ENCODE measurements at places on chromosomes 13 and 19.

- DNase-seq = no peak
Measured at GRCh38 chr13:75326173-75327134, 155.5 kb downstream of the TBC1D4 start.

GRCh38 chr19:12687496-12688196 lies at the start of gene GNG14:
GNG14 (plus strand) TSS chr19:12687998; CDS start chr19:12688049, 51 bp downstream.
- DNase-seq = no peak

DNA sequence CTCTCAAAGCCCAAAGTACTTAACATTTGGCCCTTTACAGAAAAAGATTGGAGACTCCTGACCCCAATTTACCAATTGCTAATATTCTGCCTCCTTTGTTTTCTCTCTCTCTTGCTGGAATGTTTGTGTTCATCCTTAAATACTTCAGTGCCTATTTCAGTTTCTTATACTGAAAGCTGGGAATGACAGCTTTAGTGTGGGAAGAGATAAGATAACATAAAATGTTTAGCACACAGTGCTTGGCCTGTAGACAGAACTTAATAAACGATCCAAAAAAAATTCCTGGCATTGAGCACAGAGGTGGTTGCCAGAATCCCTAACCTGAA lies 3.0 kb upstream of the PLEKHF1 start:
- DNase-seq = no peak

- no peak for DNase-seq
Measured at GRCh38 chr13:112215871-112216270, 148.9 kb downstream of the SOX1 start.

- DNase-seq = peak; percentile 6
Measured at GRCh38 chr19:5369962-5370367, 29.4 kb upstream of the PTPRS start.

- DNase-seq = no peak
Measured at GRCh38 chr19:43505941-43506340, 1.4 kb upstream of the PHLDB3 start.

DNA sequence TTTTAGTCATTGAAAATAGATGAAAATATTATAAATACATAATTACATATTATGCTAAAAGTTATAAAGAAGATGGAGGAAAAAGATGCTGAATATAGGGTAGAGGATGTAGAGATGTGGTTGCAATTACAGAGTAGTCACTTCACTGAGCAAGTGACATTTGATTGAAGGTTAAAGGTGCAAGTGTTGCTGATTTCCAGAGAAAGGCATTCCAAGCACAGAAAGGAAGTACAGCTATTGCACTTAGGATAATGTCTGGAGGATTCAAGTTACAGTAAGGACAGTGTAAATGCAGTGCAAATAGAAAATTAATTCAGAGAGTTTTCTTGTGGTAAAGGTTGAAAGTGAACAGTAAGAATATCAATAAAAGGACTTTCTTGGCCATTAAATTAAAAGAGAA lies 1721.8 kb downstream of the PCDH9 start:
- no peak for DNase-seq

DNA sequence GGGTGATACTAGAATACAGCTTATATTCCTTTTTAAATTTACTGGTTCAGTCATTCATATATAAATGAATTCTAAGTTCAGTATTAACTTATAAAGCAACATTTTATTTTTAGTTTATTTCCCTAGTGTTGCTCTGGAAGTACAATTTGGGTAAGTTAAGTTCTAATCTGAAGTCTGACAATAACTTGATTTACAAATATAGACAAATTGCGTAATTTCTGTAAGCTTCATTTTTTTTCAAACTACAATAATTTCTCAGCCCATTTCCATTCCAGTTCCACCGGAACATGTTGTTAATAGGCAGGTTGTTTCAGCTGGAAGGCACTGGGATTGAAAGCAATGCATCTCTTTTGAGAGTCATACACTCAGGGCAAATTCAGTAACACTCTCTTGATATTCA lies 2000.7 kb downstream of the OLFM4 start:
- no peak for DNase-seq

GRCh38 chr13:111123649-111124048 lies 8.5 kb downstream of the ARHGEF7 start:
- no peak for DNase-seq

- no peak for DNase-seq
Measured at GRCh38 chr19:31318790-31319425, 30.3 kb downstream of the TSHZ3 start.

- DNase-seq = no peak
Measured at GRCh38 chr13:52975161-52975560, 53.5 kb upstream of the OLFM4 start.

GRCh38 chr19:19240476-19240875 lies 28.7 kb downstream of the NCAN start:
- no peak for DNase-seq

- DNase-seq = no peak
Measured at GRCh38 chr13:29500386-29500785, 95.1 kb downstream of the SLC7A1 start.

GRCh38 chr13:37889820-37890219 lies 20.2 kb upstream of the TRPC4 start:
- DNase-seq = no peak

GRCh38 chr19:12995596-12996405 lies 526 bp downstream of the NFIX start:
- no peak for DNase-seq

GRCh38 chr13:52850396-52851136 lies 2.1 kb upstream of the PCDH8 start:
- DNase-seq = peak; percentile 64

- no peak for DNase-seq
Measured at GRCh38 chr19:27767234-27767633, 1445.7 kb downstream of the UQCRFS1 start.

DNA sequence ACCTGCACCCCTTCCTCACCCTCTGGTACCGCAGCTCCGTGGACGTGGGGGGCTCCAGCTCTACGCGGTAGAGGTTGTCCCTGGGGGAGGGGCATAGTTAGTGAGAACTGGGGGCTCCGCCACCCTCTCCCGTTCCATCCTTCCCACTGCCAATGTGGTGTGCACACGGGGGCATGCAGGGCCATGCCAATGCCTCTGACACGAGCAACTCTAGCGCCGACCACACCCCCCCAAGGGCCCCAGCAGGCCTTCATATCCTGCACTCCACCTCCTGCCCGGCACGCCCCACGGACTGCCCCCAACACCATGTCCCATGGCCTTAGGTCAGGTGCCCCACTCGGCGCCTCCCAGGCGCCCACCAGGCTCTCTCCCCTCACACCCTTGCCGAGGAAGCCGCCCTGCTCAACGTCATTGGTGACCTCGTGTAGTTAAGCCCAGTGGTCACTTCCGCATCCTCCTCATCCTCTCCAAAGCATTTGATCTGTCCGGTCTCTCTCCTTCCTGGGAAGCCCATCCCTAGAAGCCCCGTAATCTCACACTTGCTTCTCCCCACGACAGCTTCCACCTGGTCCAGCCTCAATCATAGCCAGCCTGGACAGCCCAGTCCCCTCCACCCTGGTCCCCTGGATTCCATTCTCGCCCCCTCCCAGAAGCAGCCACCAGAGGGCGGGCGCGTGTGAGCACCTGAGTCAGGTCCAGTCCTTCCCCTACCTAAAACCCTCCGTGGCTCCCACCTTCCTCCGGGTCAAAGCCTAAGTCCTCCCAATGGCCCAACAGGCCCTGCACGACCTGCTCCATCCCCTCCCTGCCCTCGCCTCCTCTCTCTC lies 2.1 kb downstream of the SEMA6B start:
- peak; percentile 8 for DNase-seq

- no peak for DNase-seq
Measured at GRCh38 chr19:14160017-14160703, 23.8 kb upstream of the ASF1B start.

GRCh38 chr13:20332361-20333096 lies 100.4 kb upstream of the GJB6 start:
- DNase-seq = no peak

DNA sequence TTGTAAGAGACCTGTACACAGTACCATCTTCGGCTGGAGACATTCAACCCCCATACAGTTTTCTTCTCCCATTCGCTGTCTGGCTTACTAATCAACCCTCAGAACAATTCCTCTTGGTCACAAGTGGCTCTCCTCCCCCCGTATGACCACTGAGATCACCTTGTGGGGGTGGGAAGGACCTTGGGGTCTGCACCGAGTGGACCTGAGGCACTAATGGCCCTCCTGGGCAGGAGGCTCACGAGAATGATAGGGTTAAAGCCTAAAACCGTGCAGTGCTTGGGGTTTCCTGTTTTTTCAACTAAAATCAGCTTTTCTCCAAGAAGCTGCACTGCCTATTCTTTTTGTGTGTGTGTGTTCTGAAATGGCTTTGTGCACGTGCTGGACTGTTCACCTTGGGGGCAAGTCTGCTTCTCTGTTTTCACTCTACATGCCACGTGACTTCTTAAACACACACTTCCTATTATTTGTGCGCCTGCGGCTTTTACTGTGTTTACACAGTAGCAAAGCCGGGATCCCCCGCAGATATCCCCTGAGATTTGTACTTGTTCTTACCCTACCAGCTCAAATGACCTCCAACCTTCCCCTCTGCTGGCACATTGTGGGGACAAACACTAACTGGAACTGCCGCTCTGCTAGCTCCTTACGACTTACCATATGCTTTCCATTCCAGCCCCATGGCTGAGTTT lies 12.3 kb downstream of the RBM26 start:
- DNase-seq = peak; percentile 14

DNA sequence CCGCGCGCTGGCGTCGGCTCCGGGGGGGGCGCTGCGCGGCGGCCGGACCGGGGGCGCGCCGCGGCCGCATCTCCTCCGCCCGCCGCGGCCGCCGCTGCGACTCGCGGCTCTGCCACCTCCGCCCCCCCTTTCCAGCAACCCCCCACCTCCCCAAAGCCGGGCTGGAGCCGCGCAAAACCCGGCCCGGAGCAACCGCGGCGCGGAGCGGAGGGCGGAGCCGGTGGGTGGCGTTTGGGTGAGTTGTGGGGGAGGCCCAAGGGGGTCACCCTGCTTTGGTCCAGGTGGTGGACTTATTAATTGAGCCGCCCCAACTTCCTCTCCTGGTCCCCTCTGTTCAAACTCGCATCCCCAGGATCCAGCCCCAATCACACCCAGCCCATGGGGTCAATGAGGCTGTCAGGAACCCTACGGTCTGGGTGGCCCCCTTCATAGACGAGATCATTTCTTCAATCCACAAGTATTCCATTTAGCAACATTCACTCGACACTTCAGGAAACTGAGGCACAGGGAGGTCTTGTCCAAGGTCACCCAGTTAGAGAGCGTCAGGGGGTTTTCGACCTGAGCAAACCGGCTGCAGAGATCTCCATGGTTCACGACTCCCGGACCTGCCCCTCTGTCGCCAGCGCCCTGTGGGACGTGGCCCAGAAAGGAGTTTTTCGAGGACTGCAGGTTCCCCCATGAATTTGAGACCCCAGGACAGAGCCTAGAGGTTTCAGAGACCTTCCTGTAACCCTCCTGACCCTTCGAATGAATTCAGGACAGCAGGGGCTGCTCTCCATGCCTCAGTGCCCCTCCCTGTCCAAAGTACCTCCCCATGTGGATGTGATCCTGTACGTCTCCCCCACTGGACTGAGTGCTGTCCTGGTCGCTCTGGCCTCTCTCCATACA lies 22.4 kb upstream of the SEMA6B start:
- DNase-seq = peak; percentile 16

DNA sequence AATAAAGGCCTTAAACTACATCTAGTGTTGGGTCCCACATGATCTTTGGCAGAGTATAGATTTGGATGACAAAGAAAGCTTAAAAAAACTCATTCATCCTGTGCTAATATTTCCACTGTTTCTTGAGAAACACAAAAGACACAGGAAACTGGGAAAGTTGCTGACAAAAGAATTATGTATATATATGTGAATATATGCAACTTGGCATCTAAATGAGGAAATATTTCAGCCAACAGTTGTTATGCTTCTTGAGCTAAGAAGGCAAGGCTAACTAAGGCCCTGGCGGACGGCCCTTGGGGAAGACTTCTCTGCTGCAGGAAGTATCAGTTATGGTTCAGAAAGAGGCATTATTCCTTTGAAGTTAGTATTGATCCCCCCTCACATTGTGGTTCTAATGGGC lies 491.8 kb downstream of the DIAPH3 start:
- DNase-seq = no peak

GRCh38 chr13:26075498-26075897 lies 23.7 kb upstream of the SHISA2 start:
- DNase-seq = no peak

- no peak for DNase-seq
Measured at GRCh38 chr19:17376935-17377600, at the start of gene PLVAP. PLVAP (minus strand) TSS chr19:17377342; CDS start chr19:17377288, 54 bp downstream.

DNA sequence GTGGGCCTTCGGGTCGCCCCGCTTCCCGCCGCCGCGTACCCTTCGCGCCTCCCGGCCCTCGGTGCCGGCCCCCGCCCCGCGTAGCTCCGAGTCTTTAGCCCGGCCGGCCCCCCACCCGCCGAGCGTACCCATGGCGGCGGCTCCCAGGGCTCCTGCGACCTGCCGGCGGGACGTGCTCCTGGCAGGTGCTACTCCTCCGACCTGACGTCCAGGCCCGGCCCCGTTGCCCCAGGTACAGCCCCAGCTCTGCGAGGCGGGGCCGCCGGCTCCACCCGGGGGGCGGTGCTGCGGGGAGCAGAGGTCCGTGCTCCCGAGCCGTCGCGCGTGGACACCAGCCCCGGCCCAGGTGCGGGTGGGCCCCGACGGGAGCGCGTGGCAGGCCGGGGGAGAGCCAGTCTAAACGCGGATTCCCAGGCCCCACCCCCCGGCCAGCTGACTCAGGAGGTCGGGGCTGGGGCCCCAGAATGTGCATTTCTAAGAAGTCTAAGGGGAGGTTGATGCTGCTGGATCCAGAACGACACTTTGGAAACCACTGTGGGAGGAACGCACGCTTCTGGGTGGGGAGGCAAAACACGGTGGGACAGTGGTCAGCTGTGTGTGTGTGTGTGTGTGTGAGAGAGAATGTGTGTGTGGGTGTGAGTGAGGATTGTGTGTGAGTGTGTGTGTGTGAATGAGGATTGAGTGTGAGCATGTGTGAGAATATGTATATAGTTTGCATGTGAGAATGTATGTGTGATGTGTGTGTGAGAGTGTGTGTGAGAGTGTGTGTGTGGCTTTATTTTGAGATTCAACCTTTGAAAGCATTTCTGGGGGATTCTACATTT lies at the start of gene SLC15A1:
Gene SLC15A1 (minus strand): TSS at position 206 of the 824 bp plus-strand sequence. CDS start 74 bp downstream, at position 132.
- DNase-seq = no peak

DNA sequence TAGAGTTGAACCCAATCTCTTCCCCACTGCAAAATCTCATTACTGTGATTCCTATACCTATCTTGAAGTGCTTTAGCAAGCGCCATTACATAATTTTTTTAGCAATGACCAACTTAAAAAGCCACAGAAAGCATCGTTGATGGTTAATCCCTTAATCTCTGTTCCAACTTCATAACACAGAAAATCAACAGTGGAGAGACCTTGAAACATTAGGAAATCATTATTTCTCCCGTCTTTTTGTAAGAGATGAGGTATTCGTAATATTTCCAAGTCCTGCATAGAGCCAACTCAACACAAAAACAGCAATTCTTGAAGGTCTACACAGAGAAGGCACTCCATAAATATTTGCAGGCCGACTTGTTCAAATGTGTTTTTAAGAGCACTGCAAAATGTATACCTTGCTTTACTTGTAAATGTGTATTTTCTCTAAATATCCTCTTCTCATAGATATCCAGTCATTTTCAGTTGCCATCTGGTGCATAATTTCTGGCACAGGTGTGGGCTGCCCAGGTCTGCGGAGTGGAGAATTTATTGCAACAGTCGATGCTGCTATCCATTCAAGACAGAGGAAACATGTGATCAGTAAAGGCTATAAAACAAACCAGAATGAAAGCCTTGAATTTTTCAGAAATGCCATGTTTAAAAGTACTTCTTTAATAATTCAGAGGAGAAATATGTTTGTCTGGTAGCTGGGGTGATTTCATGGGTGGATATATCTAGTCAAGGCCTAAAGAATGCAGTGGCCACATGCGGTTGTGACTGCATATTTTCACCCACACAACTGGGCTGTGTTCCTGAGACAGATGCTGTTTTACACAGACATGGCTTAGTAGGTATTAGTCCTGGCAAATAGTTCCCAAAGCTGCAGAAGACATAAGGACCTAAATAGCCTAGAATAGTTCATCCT lies 234.3 kb upstream of the STARD13 start:
- no peak for DNase-seq

Data from NCI-H510A treated with DMSO at 0.1 percent for 48 hours (cell line).